ENCODE measurements at places on chromosomes 4 and X.

GRCh38 chrX:148416142-148416541 is 84.3 kb upstream of the AFF2 start:
- DNase-seq: no peak

DNA sequence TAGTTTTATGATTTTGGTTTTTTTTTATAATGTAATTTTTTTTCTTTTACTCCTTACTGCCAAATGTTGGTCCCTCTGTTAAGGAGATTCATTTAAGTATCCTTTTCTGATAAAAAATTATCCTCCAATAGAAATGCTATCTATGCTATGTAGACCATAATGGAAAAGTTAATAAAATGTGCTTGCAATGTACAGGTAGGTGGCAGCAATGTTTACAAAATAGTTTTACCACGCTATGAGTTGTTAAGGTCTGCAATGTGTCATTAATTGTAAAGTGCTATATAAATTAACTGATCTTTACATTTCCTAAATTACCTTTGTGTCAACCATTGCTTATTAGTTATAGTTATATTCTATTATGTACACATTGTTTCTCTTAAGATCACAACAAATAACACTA is 3.8 kb upstream of the CENPC start:
- no peak for DNase-seq

DNA sequence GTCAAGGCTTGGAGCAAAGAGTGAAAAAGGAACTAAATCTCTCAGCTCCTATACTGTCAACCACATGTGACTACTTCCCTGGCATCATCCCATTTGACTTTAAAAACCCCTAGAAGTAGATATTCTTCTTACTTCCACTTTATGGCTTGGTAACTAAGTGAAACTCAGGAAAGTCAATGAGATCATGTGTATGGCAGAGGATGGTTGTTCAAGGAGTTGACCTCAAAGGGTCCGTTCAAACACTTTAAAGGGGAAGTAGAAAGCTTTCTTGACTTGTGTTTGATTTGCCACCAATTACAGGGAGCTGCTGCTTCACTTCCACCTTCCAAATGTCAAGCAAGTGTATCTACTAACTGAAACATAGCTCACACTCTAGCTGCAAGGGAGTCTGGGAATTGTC is 187.2 kb downstream of the RAB28 start:
- no peak for DNase-seq

GRCh38 chr4:5814421-5814820 is 78.5 kb downstream of the CRMP1 start:
- no peak for DNase-seq

GRCh38 chr4:13888112-13888511 is 260.6 kb upstream of the BOD1L1 start:
- DNase-seq: no peak

GRCh38 chrX:68533656-68534055 is 34.8 kb downstream of the YIPF6 start:
- DNase-seq: no peak
